ENCODE measurements at places on chromosomes 16 and 17.
A peak's percentile ranks its signal among the peaks of the same experiment; 100 is the strongest.

GRCh38 chr16:24309258-24310142, 53.4 kb downstream of the CACNG3 start:
- no peak for DNase-seq

DNA sequence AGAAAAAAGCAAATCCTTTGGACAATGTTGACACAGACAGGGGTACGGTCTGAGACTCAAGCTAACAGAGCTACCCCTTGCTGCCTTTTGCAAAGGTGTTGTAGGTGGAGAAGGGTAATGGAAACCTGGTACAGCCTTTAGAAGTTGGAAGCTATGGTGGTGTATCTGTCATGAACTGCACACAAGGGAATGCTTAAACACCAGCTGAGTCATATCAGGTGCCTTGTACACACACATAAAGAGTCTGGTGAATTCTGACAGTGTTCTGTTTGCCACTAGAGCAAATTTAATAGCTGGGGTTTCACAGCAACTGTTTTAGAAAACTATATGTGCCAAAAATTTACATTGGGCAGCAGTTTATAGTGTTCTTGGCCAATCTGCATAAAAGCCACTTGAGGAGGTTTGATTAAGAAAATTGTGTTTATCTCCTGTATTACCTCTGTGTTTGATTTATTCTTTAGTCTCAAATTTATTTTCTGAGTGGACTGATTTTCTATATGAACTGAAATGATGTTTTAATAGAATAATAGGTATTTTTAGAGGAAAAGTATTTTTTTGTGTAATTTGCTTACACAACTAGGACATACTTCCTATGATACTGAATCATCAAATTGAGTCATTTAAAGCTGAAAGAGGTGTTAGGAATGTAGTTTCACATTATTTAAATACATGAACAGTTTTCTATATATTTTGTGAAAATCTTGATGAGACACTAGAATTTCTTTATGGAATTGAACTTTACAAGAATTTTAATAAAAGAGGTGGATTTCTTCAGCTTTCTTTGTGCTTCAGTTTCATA, 136.9 kb downstream of the MAP2K6 start:
- DNase-seq: no peak

- no peak for DNase-seq
Measured at GRCh38 chr16:24189941-24190340, 66.2 kb upstream of the CACNG3 start.

DNA sequence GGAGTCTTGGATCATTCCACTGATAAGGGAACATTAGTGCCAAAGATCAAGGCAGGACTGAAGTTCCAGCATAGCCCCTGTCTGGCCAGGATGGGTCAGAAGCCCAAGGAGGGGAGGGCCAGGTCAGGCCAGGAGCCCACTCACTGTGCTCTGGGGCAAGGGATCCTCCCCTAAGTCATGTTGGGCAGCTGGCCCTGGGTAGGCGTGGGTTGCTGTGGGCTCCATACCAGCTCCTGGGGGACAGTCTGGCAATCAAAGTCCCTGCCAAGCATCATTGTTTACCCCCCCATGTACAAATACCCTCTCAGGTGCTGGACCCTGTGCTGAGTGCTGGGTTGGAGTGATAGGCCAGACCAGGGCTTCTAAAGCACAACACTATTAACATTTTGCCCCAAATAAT, 130.5 kb downstream of the IRX5 start:
- no peak for DNase-seq

DNA sequence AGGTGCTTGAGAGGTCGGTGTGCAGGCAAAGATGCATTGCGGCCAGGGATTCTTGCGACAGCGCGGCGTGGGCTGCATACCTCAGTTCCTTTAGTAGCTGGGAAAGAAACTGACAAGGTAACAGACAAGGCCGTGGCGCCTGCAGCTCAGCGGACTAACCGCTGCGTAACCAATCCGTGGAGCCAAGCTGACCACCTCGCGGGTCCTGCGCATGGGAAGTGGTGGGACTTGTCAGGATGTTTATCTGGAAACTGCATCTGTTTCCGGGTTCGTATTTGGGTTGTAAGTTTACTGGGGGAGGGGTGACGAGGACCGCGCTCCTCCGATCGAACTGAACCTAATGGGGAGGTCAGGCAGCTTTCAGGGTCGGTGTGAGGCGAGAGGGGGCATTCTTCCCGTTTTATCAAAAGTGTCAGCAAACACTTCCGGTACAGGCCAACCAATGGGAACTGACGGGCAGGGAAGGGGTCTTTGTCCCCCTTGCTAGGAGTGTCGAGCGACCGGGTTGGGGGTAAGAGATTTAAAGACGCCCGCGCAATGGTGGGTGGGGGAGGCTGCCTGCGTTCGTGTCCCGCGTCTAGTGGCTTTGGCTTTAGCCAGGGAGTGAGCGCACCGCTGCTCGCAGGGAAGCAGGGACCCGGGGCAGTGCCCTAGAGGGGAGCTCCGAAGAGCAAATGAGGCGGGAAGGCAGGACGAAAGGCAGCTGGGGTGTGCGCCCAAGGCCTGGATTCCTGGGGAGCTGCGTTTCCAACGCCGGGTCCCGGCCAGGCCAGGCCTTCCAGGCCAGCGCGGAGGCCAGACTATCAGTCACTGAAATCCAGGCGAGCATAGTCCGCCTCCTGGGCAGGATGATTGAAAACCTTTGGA, 7.0 kb downstream of the IRX6 start:
- DNase-seq: no peak

DNA sequence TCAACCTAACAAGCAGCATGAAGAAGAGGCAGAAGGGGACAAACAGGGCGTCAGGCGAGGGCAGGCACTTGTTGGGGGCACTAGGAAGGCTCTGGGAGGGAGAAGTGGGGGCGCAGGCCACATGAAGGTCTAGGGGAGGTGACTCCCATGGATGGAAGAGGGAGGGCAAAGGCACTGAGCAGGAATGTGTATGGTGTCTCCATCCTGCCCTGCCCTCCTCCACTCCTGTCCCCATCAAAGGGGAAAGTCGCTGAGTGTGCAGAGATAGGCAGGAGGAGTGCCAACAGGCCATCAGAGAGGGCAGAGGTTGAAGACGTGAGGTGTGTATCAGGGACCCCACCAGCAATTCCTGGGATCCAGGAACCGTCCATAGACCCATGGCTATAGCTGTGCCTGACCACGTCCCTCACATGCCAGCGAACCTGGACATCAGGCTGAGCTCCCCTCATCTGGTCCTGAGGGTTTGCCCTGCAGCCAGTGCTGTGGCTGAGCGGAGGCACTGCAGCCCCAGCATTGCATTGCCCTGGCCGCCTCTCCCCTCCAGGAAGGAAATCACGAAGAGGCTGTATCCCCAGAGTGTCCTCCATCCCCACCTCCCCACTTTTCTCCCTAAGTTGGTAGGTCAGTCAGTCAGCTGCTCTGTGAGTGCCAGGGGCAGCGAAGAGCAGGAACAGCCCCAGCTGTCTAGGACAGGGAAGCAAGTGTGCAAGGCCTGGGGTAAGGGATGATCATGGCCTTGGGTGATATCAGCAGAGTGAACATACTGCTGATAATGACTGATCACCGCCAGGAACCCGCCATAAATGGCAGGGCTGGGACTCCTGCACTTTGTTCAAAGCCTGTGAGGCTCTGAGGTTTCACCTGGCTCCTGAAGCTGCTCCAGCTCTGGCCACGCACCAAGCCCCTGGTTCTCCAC, 6.2 kb upstream of the CYB561 start:
- no peak for DNase-seq

DNA sequence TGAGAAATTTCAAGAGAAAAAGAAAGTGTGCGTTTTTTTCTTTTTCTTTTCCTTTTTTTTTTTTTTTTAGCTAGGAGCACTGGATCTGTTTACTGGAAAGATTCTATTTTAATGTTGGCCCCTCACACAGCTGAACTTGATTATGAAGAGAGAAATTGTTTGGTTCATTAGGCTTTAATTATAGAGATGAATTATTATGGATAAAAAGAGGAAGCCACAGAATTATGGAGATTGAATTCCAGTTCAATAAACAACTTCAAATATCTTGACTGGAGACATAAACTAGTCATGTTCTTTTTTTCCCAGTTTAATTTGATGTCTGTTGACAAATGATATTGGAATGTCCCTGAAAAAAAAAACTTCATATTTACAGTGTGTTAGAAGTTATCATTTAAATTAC, 152.0 kb upstream of the HS3ST3A1 start:
- no peak for DNase-seq

GRCh38 chr17:8479431-8479947, 43.8 kb downstream of the NDEL1 start:
- no peak for DNase-seq

DNA sequence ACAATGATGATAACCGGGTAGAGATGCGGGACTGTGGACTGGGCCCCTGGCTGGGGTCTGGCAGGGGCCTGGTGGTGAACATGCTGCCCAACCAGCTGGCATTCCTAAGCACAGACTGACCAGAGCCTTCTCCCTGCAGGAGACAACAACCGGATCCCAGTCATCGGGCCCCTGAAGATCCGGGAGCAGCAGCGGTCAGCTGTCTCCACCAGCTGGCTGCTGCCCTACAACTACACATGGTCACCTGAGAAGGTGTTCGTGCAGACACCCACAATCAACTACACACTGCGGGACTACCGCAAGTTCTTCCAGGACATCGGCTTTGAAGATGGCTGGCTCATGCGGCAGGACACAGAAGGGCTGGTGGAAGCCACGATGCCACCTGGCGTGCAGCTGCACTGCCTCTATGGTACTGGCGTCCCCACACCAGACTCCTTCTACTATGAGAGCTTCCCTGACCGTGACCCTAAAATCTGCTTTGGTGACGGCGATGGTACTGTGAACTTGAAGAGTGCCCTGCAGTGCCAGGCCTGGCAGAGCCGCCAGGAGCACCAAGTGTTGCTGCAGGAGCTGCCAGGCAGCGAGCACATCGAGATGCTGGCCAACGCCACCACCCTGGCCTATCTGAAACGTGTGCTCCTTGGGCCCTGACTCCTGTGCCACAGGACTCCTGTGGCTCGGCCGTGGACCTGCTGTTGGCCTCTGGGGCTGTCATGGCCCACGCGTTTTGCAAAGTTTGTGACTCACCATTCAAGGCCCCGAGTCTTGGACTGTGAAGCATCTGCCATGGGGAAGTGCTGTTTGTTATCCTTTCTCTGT, 5.1 kb upstream of the SLC7A6 start:
- no peak for DNase-seq

GRCh38 chr17:45386178-45386577, 46.5 kb downstream of the ARHGAP27 start:
- DNase-seq: no peak

DNA sequence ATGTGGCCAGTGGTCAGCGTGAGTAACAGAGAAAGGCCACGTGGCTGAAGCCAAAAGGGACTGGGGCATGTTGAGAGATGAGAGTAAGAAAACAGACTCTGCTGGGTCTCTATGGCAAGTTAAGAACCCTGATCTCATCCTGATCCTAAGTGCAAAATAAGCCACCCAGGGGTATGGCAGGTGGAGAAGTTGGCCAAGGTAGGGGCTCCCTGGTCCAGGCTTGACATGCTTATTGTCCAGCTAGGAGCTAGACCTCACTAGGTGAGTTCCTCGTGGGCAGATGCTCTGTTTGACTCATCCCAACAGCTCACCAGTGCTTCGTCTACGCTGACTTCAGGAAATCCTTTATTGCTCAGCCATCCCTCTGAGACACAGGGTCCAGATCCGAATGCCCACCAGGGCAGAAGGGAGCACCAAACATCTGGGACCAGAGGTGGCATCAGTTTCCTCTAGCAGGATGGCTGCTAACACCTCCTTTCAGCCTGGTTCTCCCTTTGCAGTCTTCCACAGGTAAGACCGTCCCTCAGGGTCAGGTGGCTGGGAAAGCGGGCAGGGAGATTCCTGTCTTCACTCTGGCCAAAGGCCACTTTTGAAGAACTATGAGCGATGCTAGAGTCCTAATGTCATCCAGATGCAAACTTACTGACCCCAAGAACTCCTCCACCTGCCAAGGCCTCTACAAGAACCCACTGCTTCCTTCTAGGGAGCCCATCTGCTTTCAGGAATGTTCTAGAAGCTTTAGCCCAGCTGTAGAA, 99.5 kb downstream of the CDYL2 start:
- DNase-seq: no peak

- no peak for DNase-seq
Measured at GRCh38 chr17:60333628-60334031, 58.3 kb downstream of the USP32 start.

- no peak for DNase-seq
Measured at GRCh38 chr17:35256629-35257028, 13.8 kb downstream of the SLFN5 start.

DNA sequence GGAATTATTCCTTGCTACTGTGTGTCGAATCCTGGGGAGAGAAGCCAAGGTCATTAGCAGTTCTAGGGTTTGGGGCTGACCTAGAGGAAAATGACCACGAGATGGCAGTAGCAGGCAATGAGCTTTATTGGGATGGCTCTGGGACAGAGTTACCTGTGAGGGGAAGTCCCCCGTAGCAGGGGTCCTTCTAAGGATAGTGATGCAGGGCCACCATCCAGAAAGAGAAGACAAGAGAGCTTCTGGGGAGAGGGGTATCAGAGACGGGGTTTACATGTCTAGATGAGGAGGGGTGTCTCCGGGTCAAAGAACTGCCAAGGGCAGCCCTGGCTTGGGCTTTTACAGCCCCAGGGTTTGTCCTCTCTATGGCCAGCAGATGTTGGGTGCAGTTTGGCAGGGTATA, 6.4 kb upstream of the GGT6 start:
- no peak for DNase-seq

- DNase-seq: peak; percentile 93
Measured at GRCh38 chr17:65560628-65561451, 608 bp downstream of the AXIN2 start.

DNA sequence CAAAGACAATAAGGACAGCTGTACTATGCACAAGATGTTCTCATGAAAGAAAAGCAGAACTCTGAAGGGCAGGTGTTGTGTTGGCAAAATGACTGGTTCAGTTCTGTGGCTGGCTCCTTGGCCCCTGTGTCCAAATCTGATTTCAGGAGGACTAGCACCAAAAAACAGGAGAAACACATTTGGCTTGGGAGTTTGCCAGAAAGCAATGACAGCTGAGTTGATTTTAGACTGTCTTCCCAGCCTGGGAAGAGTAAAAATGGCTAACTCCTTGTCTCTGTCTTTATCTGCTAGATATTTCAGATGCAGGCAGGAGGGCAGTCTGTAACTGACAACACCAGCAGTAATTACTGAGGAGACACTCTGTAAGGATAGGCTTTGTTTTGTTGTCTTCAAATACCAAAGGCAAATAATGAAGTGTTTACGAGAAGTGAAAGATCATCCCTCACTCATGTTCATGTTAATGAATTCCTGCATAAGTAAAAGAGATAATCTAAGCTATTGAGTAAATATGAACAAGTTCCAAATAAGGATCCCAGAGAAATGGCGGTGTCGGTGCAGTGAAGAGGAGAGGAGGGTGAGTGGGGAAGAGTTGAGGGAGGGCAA, 989.0 kb downstream of the CDH11 start:
- no peak for DNase-seq

DNA sequence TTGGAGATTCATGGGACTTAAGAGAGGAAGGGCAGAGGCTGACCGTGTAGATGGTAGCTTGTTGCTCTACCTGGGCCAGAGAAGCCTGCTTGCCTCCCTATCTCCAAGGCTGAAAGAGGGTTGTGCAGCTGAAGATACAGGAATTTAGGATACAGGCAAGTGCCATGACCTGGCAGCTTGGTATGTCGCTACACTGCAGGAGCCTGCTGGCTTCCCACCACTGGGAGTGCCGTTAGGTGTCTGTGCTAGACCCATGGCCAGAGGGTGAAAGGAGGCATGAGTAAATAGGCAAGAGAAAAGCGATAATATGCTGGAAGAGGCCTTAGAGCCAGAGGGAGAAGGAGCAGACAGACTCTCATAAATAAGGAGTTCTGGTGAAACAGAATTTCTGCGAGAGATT, 10.6 kb downstream of the NAA60 start:
- DNase-seq: no peak

GRCh38 chr16:65621640-65622039, 499.8 kb upstream of the CDH11 start:
- DNase-seq: no peak

Measured in chondrocyte (in vitro differentiated cells).